ENCODE measurements at places on chromosomes 6 and 20.
A peak's percentile ranks its signal among the peaks of the same experiment; 100 is the strongest.

DNA sequence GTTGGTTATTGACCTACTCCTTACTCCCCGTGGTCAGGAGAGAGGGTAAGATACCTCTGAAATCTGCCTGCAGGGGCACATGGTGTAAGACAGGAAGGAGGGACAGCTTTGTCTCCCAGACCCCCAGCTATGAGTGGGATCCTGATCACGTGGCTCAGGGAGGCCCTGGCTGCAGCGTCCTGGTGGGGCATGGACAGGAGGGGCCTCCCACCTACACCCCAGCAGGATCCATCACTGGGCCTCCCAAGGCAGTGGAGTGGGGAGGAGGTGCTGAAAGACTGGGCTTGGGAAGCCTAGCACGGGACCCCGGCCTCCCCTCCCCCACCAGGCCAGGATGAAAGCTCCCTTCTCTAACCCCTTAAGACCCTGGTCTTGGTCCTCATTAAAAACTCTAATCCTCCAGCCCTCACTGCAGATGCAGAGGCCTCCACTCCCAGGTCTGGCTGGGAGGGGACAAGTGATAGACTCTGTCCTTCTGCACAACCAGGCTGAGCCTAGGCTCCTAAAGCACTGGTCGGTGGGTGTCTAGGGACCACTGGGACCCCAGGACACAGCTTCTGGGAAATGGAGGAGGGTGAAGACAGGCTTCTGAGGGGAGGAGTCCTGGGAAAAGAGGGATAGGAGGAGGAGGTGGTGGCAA lies 29.6 kb upstream of the VEGFA start:
- DNase-seq: no peak

GRCh38 chr6:146984251-146984924 lies 219.8 kb upstream of the STXBP5 start:
- DNase-seq: no peak

- DNase-seq: no peak
Measured at GRCh38 chr20:45087097-45087790, 13.7 kb downstream of the KCNS1 start.

- DNase-seq: no peak
Measured at GRCh38 chr6:135540207-135540840, 42.8 kb upstream of the AHI1 start.

GRCh38 chr20:57313951-57314350 lies 15.7 kb upstream of the SPO11 start:
- DNase-seq: no peak

GRCh38 chr20:57445298-57445697 lies 54.1 kb downstream of the RBM38 start:
- peak; percentile 14 for DNase-seq

DNA sequence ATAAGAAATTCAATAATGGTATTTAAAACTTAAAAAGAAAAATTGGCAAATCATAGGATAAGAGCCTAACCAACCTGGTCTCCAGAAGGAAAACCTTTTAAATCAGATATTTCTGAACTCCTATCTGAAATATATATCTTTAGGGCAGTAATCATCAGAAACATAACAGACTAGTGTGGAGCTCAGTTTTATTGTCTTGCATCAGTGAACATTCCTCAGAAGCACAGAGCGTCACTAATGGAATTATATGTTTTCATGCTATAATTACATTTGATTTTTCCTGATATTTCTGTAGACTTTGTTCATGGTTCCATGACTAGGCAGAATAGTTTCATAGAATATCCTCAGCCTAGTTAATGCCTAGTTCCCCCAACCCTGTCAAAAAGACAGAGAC lies 262.2 kb downstream of the EYA4 start:
- DNase-seq: no peak

DNA sequence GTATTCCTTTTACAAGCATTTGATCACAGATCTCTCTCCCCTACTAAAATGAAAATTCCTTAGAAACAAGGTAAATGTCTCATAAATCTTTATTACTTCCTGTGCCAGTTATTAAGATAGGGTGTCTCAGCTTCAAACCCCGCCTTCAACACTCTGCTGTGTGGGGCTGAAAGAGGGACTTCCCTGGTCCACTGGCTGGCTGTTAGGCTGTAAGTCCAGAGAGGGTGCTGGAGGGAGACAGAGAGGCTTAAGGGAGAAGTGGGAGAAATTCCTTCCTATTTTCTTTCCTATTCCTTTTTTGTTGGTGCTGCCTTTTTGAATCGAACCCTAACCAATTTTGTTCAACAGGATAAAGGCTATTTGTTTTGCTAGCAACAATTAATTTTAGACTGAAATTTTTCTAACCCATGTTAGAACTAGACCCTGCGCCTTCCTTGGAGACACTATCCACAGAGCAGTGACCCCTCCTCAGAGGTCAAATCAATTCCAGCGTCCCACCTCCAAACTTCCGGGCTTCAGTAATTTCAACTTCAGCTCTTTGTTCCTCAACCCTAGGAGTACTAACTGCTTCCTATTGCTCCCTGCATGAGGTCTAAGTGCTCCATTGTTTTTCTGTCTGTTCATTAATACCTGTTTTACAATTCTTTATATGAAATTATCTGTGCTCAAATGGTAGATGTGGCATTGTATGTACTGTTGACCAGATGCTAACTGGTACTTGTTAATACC lies 207.5 kb upstream of the OPRM1 start:
- no peak for DNase-seq

GRCh38 chr6:142945446-142946180 lies 637 bp upstream of the HIVEP2 start:
- no peak for DNase-seq

DNA sequence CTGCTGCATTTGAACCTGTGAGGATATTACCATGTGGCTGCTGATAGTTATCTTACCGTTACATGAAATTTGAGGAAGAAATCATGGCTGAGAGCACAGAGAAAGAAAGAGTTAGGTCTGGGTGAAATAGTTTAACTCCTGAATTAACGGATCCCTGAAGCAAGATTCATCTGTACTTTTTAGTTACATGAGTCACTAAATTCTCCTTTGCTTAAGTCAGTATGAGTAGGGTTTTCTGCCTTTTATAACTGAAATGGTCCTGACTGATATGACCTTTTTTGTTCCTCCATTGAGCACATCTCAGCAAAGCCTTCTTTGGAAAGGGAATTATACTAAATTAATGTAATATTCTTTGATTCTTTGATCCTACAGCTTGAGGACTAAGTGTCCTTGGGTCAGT lies 333.3 kb upstream of the ZFP64 start:
- DNase-seq: no peak

DNA sequence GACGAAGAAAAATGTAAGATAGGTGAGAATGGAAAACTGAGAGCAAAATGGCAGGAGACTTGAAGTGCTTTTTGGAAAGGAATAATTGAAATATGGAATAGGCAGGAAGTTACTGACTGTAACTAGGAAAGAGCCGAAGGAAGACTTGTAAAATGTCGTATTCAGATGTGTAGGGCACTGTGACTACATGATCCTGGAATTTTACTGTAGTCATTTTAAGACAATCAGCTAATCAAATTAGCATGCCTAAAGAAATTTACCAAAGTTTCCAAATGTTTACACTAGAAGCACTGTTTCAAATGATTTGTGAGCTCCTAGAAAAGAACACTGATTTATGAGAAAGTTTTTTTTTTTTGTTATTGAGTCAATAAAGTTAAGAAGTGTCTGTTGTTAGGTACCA lies 21.2 kb upstream of the ADIG start:
- DNase-seq: no peak

- no peak for DNase-seq
Measured at GRCh38 chr6:40349123-40349900, 237.9 kb downstream of the LRFN2 start.

DNA sequence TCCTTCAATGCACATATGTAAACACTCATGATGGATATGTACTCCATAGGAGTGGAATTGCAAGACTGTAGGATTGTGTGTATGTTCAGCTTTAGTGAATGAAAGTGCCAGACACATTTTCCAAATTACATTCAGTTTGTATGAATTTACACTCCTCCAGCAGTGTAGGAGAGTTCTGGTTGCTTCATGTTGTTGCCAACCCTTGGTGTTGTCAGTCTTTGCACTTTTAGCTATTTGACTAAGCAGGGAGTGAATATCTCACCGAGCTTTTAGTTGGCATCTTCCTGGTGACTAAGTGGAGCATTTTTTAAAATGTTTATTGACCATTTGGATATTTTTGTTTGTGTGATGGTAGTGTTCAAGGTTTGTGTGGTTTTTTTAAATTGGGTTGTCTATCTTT lies 23.9 kb downstream of the NKX2-4 start:
- DNase-seq: no peak

GRCh38 chr6:31725502-31726350 lies 2.6 kb downstream of the MPIG6B start:
- no peak for DNase-seq

DNA sequence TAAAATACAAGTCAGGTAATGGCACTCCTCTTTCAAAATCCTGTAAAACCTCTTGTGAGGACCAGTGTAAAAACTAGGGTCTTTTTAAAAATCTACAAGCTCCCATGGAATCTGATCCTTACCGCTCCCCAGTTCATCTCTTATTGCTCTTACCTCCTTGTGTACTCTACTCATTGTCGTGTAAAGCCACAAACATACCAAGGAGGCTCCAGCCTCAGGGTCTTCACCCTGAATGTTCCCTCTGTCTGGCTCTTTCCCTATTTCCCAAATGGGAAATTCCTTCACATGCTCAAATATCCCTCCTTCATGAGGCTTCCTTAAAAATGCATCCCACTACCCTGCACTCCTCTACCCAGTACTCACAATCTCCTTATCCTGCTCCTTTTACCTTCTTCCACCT lies 67.1 kb downstream of the TASP1 start:
- DNase-seq: no peak

- DNase-seq: no peak
Measured at GRCh38 chr6:135183002-135183531, 2.0 kb downstream of the MYB start.

All from AG04449 (cell line).